HTR-8/SVneo (cell line): ENCODE measurements at places on chromosomes 16 and 17.

DNA sequence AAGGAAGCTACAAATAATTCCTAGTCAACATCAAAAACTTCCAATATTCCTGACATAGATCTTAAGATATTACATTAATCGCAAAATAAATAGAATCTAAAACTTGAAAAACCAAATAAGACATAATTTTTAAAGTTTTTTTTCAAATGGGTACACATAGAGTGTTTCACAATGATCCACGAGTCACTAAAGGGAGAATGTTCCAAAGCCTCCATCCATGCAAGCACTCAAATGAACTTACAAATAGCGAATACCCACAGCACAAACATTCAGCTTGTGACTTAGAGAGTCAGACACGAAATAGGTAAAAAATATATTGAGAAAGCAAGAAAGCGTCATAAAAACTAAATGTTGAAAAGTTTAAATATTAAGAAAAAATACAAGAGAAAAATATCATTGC, 65.7 kb downstream of the CEP112 start:
- no peak for DNase-seq

- DNase-seq: peak; percentile 79
Measured at GRCh38 chr17:48612854-48613691, 2.0 kb downstream of the HOXB8 start.

- peak; percentile 32 for DNase-seq
Measured at GRCh38 chr16:47970291-47970931, 185.4 kb downstream of the ABCC12 start.

DNA sequence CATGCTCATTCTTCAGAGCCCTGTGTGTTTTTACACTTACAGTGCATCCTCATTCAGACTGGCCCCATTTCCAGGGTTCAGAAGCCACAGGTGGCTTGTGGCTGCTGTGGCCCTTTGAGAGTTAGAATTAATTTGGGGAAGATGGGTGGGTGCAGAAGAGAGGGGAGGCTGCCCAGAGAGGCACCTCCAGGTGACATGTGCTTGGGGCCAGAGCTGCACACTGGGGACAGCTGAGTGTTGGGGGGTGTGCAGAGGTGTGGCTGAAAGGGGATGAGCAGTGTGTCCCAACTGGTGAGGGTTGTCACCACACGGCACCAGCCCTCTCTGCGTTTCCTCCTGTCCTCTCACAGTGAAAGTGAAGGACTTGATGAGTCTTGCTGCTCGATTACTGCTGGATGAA, 6.9 kb upstream of the EIF1 start:
- DNase-seq: no peak

DNA sequence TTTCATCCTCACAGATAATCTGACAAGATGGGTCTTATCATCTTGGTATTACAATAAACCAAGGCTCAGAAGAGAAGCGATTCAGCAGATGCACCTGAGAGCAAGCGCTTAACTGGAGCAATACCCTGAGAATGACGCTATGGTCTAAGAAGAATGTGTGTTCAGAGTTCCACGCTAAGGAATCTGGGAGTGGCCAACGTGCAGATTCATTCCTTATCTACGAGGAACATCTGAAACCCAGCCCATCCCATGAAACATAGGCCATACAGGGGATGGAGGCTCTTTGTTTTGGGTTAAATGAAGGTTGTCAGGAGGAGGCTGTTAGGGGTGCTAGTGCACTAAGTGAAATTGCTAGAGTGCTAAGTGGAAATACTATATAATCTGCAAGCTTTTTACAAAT, 28.5 kb upstream of the KDM8 start:
- peak; percentile 21 for DNase-seq

- DNase-seq: no peak
Measured at GRCh38 chr16:8806272-8806983, 8.8 kb downstream of the PMM2 start.
